ENCODE measurements at places on chromosomes 2 and 18. TPM values are rescaled to one million over a fixed set of nuclear protein-coding genes. Genes with fewer than 3 reads are reported as not detected.

DNA sequence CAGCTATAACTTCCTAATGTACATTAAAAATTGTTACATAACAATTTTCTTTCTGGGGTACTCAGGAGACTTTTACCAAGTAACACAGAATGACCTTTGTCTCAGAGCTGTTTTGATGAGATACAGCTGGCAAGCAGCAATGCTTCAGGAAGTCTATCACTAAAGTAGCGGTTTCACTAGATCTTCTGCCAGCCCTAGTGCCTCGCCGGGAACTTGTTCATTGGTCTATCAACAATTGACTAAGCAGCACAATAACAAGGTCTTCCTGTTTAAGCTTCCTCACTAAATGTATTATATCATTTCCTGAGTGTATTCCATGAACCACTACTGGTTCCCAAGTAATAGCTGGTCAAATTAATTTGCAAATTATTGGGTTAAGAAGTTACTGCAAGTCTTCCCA is 69.2 kb downstream of the TRIP12 start:
- no peak overlapping the region for H3K4me3 ChIP-seq
- no peaks in the 10 kb centered on the region for H3K27me3 ChIP-seq
- H3K4me1 ChIP-seq = peaks cover 59% of the 10 kb centered on the region
- DNase-seq = peak; percentile 35
- peaks cover 36% of the 10 kb centered on the region for H3K36me3 ChIP-seq

GRCh38 chr18:76260941-76261472 is 234.0 kb downstream of the ZNF516 start:
- H3K4me1 ChIP-seq = peaks cover 24% of the 10 kb centered on the region
- H3K4me3 ChIP-seq = no peak overlapping the region
- no peak for DNase-seq
- H3K27me3 ChIP-seq = peaks cover 17% of the 10 kb centered on the region

DNA sequence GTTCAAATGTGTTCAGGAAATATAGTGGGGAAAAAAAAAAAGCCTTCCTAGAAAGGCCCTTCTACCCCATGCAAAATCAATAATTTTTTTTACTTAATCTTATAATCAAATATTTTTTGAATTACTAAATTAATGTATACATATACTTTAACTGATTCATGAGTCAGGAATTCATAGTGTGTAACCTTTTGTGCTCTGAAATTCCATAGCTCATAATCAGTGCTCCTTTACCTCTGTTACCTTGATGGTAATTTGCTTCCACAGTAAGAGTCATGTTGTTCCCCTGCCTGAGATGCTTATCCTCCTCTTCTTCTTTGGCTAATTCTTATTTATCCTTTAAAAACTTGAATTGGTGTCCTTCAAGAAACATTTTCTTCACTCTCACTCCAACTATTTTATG is 414.2 kb downstream of the THSD7B start:
- H3K27me3 ChIP-seq = peaks cover 1% of the 10 kb centered on the region
- no peak for DNase-seq
- H3K4me3 ChIP-seq = peak overlapping the region; percentile 70
- H3K4me1 ChIP-seq = peaks cover 25% of the 10 kb centered on the region
- H3K27ac ChIP-seq = no peak overlapping the region
- no peaks in the 10 kb centered on the region for H3K36me3 ChIP-seq

DNA sequence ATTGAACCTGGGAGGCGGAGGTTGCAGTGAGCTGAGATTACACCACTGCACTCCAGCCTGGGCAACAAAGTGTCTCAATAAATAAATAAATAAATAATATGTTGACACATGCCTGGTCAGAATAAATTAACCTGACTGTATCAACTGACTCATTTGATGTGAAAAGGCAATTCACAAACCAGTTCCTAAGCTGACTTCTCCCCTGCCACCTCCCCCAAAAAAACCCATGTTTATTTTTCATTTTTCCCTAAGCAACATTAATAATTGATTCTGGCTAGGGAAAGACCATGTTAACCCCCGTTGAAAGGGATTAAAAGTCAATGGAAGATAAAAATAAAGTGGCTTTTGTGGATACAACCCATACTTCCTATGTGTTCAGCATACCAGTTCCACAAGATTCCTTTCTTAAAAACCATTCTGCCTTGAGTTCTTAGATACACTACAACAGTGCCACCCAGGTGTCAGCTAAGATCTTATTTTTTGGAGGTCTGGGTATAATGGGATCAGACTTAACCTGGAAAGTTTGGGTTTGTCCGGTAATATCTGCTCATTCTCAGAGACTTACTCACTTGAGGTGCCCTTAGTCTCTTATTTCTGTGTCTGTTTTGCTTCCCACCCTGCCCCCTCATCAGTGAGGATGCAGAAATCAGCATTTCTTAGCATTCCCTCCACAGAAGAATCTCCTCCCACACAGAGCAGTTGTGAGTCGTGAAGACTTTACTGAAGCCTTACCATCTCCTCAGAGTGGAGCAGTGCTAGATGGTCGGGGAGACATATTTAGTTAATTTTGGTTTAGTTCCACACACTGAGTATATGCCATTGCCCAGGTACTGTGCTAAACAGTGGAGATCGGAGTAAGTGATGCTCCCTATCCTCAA is 10.1 kb upstream of the MCFD2 start:
- H3K4me3 ChIP-seq = no peak overlapping the region
- DNase-seq = no peak
- peaks cover 44% of the 10 kb centered on the region for H3K4me1 ChIP-seq
- no peaks in the 10 kb centered on the region for H3K27me3 ChIP-seq

- peaks cover 2% of the 10 kb centered on the region for H3K27me3 ChIP-seq
- no peaks in the 10 kb centered on the region for H3K36me3 ChIP-seq
- no peak overlapping the region for H3K27ac ChIP-seq
- H3K4me3 ChIP-seq = no peak overlapping the region
- no peaks in the 10 kb centered on the region for H3K4me1 ChIP-seq
- peak; percentile 27 for DNase-seq
Observed at GRCh38 chr2:167127135-167127534, 238.9 kb downstream of the XIRP2 start.

DNA sequence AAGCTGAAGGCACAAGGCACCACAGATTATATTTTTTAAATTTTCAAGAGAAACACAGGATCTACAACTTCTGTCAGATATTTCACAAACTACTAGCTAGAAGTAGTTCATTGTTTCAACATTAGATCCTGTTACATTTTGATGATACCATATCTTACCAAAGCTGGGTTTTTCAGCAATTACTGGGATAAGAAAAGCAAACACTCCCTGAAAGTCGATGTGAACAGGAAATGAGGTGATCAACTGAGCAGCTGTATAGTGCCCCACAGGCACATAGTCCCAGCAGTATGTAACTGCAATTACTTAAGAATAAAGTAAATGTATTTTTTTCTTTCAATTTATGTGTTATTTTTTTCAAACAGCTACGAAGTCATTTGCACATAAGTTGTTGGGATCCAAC is 103.5 kb downstream of the DNER start:
- no peak overlapping the region for H3K27ac ChIP-seq
- H3K4me3 ChIP-seq = no peak overlapping the region
- no peaks in the 10 kb centered on the region for H3K36me3 ChIP-seq
- peaks cover 3% of the 10 kb centered on the region for H3K27me3 ChIP-seq

- peaks cover 87% of the 10 kb centered on the region for H3K4me1 ChIP-seq
- H3K27ac ChIP-seq = peak overlapping the region; percentile 81
- H3K4me3 ChIP-seq = peak overlapping the region; percentile 47
- peaks cover 57% of the 10 kb centered on the region for H3K27me3 ChIP-seq
- peak; percentile 39 for DNase-seq
Observed at GRCh38 chr2:36433311-36434217, 78.0 kb downstream of the CRIM1 start.

- H3K4me1 ChIP-seq = peaks cover 23% of the 10 kb centered on the region
- H3K4me3 ChIP-seq = peak overlapping the region; percentile 41
- peaks cover 38% of the 10 kb centered on the region for H3K27me3 ChIP-seq
- no peaks in the 10 kb centered on the region for H3K36me3 ChIP-seq
- H3K27ac ChIP-seq = no peak overlapping the region
- DNase-seq = peak; percentile 60
Observed at GRCh38 chr2:10963155-10963554, 51.4 kb downstream of the KCNF1 start.

GRCh38 chr2:127614246-127614645 is 31.7 kb upstream of the GPR17 start:
- H3K4me1 ChIP-seq = peaks cover 51% of the 10 kb centered on the region
- no peak for DNase-seq
- H3K27me3 ChIP-seq = peaks cover 3% of the 10 kb centered on the region
- no peak overlapping the region for H3K4me3 ChIP-seq

GRCh38 chr2:162006337-162006736 is 67.7 kb downstream of the DPP4 start:
- H3K27me3 ChIP-seq = no peaks in the 10 kb centered on the region
- DNase-seq = no peak
- no peak overlapping the region for H3K4me3 ChIP-seq
- H3K4me1 ChIP-seq = no peaks in the 10 kb centered on the region
- peaks cover 5% of the 10 kb centered on the region for H3K36me3 ChIP-seq

GRCh38 chr2:181070836-181071200 is 90.4 kb downstream of the UBE2E3 start:
- no peaks in the 10 kb centered on the region for H3K36me3 ChIP-seq
- peaks cover 1% of the 10 kb centered on the region for H3K27me3 ChIP-seq
- no peak overlapping the region for H3K27ac ChIP-seq
- no peak for DNase-seq
- H3K4me1 ChIP-seq = no peaks in the 10 kb centered on the region

- peaks cover 2% of the 10 kb centered on the region for H3K27me3 ChIP-seq
- H3K36me3 ChIP-seq = no peaks in the 10 kb centered on the region
- DNase-seq = no peak
Observed at GRCh38 chr18:36468161-36468560, 170.6 kb downstream of the FHOD3 start.

Gene CNDP2
- 82.1 TPM for total RNA-seq

Gene LBX2
- 1.00 TPM for total RNA-seq

Gene MYL12A
- 425 TPM for total RNA-seq

Gene NXPH2
- not detected for total RNA-seq

Gene GAREM1
- 0.18 TPM for total RNA-seq

Measured in HFFc6 (cell line).